ENCODE measurements at places on chromosomes 7 and 10.

- DNase-seq: no peak
These were observed 55.4 kb downstream of the GPR26 start for GRCh38 chr10:123721441-123722049.

- no peak for DNase-seq
These were observed 387.3 kb downstream of the TNS3 start for GRCh38 chr7:47194516-47195057.

- DNase-seq: no peak
These were observed 13.2 kb upstream of the TRA2A start for GRCh38 chr7:23544913-23545354.

DNA sequence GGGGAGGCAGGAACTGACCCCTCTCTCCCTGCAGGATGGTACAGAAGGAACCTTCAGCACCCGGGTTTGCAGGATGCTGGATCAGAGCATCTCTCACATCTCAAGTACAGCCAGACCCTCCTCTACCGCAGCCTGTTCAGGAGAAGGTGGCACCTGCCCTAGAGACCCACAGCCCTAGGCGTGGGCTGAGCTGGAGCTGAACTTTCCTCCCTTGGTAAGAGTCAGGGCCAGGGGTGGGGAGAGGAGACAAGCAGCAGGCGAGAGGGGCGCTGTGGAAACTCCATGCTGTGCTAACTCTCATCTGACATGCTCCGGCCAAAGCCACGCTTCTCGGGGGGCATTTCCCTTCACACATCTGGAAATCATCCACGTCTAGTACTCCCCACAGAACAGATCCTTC, 154.4 kb downstream of the DIP2C start:
- DNase-seq: no peak

DNA sequence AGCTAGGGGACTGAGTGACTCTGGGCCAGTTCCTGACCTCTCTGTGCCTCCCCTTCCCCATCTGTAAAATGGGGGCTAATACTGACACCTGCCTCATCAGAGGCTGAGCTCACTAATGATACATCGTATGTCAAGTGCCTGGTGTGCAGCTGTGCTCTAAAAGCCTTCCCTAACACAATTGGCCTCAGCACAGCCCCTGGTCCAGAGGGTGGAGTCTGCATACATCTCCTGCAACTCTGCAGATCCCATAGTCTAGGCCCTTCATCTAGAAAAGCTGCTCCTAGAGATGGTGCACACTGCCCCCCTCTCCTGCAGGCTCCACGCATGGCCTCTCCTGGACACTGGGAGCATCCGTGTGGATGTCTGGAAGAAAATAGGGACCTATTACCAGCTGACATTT, 255.0 kb downstream of the RPS24 start:
- no peak for DNase-seq

DNA sequence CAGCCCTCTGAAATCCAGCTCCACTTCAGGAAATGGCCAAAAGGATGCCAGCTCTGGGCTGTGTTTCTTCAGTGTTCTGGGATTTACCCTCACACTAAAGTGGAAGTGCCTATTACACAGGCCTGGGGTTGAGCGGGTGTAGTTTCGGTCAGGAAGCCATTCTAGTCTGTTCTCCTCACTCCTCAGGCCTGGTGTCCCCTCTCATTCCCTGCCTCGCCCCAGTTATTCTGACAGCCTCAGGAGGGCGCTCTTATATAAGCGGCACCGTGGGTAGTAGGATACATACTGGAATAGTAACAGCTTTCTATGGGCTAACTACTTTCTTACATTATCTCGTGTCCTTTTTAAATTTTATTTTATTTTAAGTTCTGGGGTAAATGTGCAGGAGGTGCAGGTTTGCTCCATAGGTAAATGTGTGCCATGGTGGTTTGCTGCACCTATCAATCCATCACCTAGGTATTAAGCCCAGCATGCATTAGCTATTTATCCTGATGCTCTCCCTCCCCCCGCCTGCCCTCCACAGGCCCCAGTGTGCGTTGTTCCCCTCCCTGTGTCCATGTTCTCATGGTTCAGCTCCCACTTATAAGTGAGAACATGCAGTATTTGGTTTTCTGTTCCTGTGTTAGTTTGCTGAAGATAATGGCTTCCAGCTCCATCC, 12.2 kb upstream of the LGI1 start:
- no peak for DNase-seq

DNA sequence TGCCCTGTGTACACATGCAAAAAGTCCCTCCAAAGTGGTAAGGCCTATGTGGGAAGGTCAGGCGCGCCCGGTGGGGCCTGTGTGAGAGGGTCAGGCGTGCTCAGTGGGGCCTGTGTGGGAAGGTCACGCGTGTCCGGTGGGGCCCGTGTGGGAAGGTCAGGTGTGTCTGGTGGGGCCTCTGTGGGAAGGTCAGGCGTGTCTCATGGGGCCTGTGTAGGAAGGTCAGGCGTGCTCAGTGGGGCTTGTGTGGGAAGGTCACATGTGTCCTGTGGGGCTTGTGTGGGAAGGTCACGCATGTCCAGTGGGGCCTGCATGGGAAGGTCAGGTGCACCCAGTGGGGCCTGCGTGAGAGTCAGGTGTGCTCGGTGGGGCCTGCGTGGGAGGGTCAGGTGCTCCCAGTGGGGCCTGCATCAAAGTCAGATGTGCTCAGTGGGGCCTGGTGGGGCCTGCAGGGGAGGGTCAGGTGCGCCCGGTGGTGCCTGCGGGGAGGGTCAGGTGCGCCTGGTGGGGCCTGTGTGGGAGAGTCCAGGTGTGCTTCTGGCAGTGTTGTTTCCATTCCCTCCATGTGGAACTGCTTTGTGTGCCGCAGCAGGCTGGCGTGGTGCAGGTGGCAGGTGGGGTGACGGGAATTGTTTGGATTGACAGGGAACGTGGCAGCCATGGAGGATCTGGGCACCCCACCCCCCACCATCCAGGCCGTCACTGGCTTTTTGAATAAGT, 15.4 kb downstream of the LRRC27 start:
- DNase-seq: no peak

GRCh38 chr10:87860156-87860795, 3.1 kb downstream of the KLLN start:
- DNase-seq: peak; percentile 61

DNA sequence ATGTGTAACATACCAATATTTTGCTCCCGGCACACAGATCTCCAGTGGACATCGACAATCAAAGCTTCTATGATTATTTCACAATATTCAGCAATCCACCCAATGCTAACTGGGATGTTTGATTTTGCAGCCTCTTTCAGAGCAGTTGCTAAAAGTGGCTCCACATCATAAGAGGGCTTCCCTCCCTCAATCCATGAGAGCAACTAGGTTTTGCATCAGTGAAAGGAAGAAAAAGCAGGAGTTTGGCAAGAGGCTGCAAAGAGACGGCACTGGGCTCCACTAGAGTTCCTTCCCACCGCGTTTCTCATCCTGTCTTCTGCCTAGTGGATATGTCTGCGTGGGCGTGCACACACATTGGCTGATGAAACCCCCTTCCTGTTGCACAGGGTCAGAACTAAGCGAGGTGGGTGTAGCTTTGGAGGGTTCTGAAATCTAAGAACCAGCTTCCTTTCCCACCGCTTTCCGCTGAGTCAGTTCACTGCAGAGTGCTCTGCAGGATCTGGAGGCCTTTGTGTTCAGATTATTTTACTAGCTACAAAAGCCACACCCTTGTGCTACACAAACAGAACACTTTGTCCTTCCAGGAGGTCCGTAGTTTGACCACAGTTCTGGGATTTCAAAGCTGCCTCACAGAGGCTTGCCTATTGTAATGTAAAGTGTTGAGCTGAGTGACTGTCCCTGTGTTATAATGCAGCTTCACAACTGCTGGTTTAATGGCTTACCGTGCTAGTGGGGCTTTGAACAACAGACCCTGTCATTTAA, 28.1 kb downstream of the ARL4A start:
- DNase-seq: peak; percentile 66

GRCh38 chr7:112398534-112398933, 51.7 kb upstream of the IFRD1 start:
- no peak for DNase-seq

- peak; percentile 17 for DNase-seq
These were observed 25.3 kb downstream of the CCDC126 start for GRCh38 chr7:23622506-23622925.

GRCh38 chr10:46287846-46288477, 1.2 kb downstream of the ANTXRL start:
- DNase-seq: no peak

DNA sequence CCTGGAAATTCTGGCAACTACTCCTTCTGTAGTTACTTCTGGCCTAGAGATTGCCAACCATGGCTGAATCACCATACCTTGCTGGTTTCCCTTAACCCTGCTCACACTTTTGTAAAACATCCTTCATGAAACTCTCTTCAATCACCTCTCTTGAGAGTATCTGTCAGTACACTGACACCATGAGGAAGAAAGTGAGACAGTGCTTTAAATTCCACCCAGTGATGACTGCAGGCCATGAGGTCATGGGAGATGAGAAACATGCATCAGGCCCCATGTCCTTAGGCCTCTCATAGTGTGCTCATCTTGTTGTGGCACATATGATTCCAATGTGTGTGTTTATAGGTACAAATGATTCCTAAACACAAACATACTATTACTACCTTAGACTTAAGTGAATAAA, 24.6 kb upstream of the NAMPT start:
- no peak for DNase-seq

DNA sequence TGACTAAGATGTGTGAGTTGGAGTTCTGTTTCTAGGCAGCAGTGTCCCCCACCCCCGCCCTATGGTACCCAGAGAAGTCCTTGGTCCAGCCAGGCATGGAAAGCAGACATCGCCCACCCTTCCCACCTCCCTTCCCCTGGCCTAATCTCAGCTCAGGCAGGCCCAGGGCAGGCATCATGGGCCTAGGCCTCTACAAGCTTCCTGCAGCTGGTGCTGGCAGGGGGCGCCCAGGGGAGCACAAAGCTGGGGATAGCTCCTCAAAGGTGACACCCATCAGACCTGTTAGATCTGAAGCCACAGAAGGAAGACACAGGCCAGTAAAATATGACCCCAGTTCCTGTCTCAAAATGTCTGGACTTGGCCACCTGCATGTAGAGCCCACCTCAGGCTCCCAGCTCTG, 18.9 kb upstream of the UNC5B start:
- no peak for DNase-seq

GRCh38 chr10:133151543-133151972, 8.5 kb upstream of the KNDC1 start:
- no peak for DNase-seq

- DNase-seq: no peak
These were observed 957 bp upstream of the ELMO1 start for GRCh38 chr7:37449621-37450020.

GRCh38 chr10:117928281-117928680, 118.5 kb downstream of the RAB11FIP2 start:
- no peak for DNase-seq

DNA sequence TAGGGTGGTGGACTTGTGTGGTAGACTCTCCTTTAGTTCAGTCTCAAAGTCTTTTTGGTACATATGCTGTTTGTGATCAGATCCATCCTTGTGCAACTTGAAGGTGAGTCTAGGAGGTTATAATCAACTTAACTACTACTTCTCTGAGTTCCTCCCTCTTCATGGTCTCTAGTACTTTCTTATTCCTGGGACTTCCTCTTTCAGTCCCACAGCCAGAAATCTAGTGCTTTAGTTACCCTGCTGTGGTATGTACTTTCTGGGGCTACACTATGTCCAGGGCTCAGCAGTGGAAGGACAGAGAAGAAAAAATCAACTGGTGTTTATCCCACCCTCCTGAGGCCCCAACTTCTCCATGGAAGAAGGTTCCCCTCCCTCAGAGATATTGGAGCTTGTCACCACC, 19.4 kb upstream of the ATAD1 start:
- no peak for DNase-seq

GRCh38 chr10:5510281-5511072, 11.1 kb upstream of the CALML5 start:
- DNase-seq: peak; percentile 3

- no peak for DNase-seq
These were observed 2.7 kb upstream of the SYPL1 start for GRCh38 chr7:106114716-106115383.

- DNase-seq: no peak
These were observed 147.6 kb upstream of the AOAH start for GRCh38 chr7:36871863-36872262.

- no peak for DNase-seq
These were observed 40.0 kb upstream of the PTPN12 start for GRCh38 chr7:77497079-77497478.

DNA sequence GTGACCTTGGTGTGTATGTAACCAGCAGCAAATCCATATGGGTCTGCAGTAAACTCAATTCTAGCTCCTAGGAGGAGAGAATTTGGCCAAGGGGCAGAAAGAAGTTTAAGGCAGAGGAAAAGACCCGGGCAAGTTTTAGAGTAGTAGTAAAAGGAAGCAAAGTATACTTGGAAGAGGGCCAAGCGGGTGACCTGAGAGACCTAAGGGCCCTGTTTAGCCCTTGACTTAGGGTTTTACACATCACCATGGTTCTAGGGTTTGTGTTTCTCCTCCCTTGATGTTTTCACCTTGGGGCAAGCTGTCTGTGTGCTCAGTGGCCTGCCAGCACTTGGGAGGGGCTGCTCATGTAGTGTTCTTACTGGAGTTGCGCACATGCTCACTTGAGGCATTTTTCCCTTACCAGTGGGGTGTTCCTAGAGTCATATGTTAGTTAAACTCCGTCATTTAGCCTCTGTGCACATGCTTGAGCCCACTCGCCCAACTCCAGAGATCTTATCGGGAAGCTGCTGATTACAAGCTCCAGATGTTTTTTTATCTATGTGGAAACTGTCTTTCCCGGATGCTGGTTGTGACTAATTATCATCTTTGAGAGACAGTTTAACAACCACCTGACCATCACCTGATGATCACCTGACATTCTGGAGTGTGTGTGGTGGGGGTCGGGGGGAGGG, 137.6 kb upstream of the PRSS1 start:
- DNase-seq: no peak

- DNase-seq: no peak
These were observed 75.1 kb upstream of the SRRM3 start for GRCh38 chr7:76126632-76127031.

DNA sequence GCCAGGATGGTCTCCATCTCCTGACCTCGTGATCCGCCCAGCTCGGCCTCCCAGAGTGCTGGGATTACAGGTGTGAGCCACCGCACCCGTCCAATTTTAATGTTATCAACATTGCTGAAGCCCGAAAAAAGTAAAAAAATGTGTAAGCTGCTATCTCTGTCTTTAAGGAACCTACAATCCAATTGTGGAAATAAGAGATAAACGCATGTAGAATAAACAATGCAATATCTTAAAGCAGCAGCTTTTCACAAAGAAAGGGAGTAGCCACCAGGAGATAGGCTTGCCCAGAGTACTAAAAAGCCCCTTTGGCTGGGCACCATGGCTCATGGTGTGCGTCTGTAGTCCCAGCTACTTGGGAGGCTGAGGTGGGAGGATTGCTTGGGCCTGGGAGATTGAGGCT, 282.9 kb upstream of the LYZL1 start:
- DNase-seq: no peak

DNA sequence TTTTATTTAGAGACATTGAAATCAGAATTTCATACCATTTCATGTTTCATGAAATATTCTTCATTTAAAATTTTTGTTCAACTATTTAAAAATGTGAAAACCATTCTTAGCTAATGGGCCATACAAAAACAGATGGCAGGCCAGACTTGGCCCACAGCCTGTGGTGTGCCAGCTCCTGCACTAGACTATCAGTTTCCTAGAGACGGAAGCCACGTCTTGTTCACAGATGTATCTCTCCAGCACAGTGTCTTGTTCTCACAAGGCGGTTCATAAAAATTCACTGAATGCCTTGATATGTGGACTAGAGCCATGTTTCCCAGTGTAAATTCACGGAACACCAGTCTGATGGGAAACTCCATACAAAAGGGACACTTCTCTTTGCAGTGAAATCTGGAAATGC, 216.0 kb downstream of the KCNMA1 start:
- DNase-seq: no peak
